ENCODE measurements at places on chromosomes 4 and X.

GRCh38 chr4:107069049-107069448 lies 32.9 kb upstream of the DKK2 start:
- DNase-seq = no peak

DNA sequence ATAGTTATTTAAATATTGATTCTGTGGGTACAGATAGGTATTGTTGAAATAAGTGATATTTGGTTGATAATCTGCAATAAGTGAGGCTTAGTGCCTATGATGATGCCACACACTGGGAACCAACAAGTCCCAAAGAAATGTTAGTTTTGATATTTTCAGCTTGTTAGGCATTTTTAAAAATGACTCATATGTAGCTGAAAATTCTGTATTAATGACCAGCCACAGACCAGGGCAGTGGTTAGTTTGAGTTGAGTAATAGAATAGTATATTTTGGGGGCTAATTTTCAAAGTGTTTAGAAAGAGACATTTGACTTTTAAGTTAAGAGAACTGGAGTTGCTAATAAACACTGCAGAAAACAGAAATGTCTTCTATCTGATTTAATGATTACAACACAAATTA lies 9.4 kb downstream of the INTU start:
- DNase-seq = no peak

GRCh38 chr4:80948141-80948540 lies 82.4 kb upstream of the BMP3 start:
- no peak for DNase-seq

- no peak for DNase-seq
Measured at GRCh38 chrX:721354-721753, 90.8 kb downstream of the SHOX start.

- no peak for DNase-seq
Measured at GRCh38 chr4:180696460-180697092, 1546.6 kb upstream of the TENM3 start.

DNA sequence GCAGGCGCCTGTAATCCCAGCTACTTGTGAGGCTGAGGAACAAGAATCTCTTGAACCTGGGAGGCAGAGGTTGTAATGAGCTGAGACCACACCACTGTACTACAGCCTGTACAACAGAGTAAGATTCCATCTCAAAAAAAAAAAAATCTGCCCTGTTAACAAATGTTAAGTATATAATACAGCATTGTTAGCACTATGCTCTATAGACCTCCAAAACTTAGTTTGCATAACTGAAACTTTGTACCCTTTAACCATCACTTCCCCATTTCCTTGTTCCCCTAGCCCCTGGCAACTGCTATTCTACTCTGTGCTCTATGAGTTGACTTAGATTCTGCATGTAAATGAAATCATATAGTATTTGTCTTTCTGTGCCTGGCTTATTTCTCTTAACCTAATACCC lies 76.7 kb downstream of the TAB3 start:
- DNase-seq = no peak

- DNase-seq = no peak
Measured at GRCh38 chr4:139728840-139729239, 63.2 kb downstream of the MGST2 start.

- DNase-seq = no peak
Measured at GRCh38 chr4:8110071-8110986, 48.3 kb downstream of the ABLIM2 start.

DNA sequence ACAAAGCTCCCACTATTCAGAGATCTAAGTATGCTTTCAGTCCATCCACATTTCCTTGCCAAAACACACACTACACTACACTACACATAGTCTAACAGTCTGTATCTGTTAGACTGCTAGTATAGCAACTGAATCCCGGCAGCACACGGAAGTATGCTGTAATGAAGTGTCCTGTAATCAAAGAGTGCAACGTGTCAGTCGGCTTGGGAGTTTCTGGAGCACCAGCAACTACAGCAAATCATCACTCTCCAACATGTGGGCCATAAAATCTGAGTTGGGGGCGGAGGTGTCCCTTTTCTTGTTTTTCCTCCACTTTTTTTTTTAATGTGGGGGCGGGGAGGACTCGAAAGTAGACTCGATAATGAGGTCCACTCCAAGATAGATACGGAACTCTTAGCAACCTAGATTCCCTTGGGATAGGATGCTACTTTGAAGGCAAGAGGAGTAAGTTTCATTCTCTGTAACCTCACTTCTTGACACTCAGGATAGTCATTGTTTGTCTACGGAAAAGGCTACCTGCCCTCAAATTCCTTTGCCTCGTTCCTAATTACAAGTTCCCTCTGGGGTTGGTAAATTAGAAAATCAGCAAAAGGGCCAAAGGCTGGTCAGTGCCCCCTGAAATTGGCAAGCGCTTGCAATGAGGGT lies 722 bp downstream of the SLC10A7 start:
- DNase-seq = no peak

- DNase-seq = no peak
Measured at GRCh38 chr4:103915224-103915869, 195.6 kb upstream of the TACR3 start.

DNA sequence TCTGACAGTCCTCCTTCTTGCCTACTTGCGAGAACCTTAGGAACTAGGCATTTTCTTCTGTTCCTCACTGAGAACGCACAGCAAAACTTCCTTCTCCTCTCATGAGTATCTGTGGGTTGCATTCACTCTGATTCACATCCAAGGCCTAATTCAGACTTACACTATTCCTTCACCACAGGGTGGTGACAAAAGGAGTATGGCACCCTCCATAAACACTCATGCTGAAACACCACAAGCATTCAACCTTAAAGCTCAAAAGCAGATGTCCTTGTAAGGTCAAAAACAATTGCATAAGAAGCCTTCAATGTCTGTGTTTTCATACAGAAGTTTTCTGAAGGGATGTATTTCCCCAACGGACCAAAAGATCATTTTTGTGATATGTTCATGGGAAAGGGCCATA lies 147.3 kb downstream of the CORIN start:
- no peak for DNase-seq

GRCh38 chr4:8099981-8100464 lies 58.6 kb downstream of the ABLIM2 start:
- DNase-seq = no peak

DNA sequence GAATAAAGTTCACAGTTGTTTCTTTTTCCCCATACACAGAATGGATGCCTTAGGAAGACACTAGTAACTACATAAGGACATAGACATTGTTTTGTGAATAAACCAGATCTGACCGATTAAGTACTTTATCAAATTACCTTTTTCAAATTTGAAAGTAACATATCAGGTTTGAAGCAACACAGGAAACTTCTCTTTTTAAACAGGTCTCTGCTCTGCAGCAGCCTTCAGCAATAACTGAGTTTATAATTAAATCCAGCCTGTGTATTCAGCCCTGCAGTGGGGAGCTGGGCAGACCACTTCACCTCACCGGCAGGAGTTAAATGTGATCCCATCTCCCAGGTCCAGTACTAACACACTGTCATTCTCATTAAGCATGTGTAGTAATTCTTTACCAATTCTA lies 68.3 kb upstream of the ATOH1 start:
- no peak for DNase-seq

DNA sequence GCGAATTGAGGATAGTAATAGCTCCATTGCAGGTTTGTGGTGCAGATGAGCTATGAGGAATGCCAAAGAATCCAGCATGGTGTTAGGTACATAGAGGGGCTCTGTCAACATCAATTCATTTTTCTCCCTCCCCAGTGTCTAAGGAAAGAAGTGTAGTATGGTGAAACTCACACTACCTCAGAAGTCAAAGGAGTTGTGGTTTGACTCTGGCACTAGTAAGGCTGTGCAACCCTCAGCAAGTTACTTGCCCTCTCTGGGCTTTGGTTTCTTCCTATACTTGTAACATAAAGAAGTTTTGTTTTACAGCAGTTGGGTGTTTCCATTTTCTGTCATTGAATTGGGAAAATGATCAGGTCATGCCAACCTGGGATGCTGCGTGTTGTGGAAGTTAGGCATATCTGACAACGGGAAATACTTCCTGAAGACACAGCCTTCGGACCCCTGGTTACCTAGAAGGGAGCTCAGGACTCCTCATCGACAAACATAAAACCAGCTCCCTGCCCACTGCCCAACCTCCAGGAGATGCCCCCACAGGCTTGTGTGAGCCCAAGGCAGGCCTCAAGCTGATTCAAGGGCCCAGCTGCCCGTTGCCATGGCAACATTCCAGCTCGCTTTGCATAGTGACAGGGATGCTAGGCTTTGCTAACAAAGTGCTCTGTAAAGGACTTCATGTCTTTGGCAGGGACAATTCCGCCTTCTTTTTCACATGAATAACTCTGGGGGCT lies 71.4 kb downstream of the RTL5 start:
- DNase-seq = no peak

GRCh38 chr4:36187723-36188333 lies 56.5 kb downstream of the ARAP2 start:
- no peak for DNase-seq

DNA sequence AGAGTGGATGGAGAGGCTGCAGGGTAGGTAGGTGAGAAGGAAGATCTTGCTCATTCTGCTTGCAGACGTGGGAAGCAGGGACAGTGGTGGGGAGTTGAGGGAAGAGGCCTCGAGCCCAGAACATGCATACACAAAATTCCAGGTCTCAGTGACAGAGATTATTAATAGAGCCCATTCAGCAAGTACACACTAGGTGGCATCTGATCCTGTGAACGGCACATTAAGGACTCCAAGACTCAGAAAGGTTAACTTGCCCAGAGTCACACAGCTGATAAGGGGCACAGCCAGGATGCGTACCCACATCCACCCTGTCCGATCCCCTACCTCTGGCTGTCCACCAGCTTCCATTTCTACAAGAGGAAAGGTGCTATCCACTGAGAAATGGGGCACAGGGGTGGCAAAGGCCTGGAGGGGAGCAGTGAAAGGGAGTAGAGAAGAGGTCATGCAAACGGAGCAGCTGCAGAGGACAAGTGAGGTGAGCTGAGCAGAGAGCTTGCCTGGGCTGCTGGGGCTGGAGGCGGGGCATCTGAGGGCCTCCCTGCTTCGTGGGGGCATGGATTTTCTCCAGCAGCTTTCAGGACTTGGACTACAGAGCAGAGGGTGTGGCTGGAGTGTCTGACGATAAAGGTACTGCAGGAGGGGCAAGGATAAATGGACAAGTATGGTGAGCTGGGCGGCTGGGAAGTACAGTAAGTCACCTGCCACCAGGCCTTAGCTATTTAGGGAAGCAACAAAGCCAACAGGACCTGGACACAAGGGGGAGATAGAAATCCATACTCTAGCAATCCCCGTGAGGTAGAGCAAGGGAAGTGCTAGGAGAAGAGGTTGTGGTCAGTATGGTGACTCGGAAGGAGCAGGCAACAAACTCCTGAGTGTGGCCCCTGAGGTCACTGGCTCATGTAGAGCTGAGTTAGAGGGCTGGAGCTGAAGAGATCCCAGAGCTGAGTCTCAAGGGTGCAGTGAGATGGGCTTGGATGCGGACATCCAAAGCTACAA lies 11.2 kb downstream of the IDS start:
- DNase-seq = no peak

GRCh38 chr4:99879458-99879857 lies 14.8 kb downstream of the LAMTOR3 start:
- no peak for DNase-seq

DNA sequence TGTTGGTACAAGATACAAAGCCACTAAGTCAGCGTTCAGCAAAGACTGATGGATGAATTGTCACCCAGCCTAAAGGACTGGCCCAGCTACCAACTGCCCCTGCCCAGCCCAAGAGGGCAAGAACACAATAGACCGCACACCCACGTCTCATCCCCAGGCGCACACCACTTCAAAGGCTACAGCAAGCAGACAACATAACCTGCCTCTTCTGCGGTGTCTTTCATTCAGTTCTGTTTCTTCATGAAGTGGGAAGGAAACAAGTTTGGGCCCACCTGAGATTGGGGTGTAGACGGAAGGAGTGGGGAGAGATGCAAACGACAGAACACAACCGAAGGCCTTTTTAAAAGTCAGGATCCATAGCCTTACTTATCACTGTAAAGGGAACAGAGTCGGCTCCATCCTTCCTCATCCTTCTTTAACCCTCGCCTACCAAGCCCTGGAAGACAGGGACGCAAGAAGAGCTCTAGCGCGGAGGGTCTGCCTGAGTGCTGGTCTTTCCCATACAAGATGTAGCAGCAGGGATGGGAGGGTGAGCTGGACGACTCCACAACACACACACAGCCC lies 691 bp downstream of the SCARB2 start:
- no peak for DNase-seq

- no peak for DNase-seq
Measured at GRCh38 chr4:166274136-166274761, 401.2 kb downstream of the TLL1 start.

DNA sequence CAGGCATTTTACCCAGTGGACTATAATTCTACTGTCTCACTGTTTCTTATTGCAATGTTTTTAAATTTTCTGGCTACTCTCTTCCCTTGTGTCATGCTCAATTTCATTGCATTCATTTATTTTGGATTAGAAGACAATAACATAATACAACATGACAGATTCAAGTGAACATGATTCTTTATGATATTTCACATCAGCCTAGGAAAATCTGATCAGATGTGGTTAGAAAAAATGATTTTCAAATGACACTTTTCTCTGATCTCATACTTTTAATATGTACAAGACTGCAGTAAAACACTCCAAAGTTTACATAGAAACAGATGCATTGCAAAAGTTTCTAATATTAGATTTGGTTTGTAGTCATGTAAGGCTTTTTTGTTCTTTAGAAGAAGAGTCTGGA lies 586.0 kb downstream of the ACTRT1 start:
- no peak for DNase-seq

GRCh38 chrX:104310657-104311254 lies 56.0 kb upstream of the ESX1 start:
- no peak for DNase-seq

GRCh38 chr4:31104043-31104442 lies 383.9 kb downstream of the PCDH7 start:
- DNase-seq = no peak

- DNase-seq = no peak
Measured at GRCh38 chr4:119209586-119209985, 2.9 kb upstream of the USP53 start.

DNA sequence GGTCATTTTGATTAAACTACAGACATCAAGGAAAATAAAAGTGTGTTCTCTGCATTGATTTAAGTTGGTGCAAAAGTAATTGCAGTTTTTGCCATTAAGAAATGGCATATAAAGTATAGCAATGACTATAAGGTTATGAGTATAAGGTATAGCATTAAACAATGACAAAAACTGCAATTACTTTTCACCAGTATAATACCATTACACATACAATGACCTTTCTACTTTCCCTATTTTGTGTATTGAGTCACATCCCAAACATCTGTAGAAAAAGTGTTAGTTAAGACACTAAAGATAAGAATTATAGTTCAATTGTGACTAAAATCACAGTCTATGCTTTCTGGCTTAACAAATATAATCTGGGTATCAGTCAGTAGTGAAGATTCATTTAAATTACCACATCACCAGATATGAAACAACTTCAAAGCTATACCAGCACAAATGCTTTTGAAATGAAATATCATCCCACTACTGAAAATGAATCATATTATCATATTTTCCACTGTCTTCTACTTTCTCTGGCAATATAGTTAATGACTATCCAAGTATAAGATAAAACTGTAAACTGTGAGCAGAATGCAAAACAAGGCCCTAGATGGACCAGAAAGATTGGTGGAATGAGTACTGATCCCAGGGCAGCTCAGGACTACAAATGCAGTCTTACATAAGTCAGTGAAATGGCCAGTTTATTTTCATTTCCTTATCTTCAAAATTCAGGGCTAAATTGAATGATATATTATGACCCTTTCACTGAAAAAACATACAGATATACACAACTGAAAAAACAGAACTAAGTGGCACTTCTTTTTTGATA lies 241.1 kb downstream of the ANTXR2 start:
- no peak for DNase-seq

GRCh38 chr4:123929565-123929964 lies 533.0 kb downstream of the SPRY1 start:
- no peak for DNase-seq
